ENCODE measurements at places on chromosomes 5 and 9.
A peak's percentile ranks its signal among the peaks of the same experiment; 100 is the strongest.

GRCh38 chr9:37776328-37776727, 8.5 kb downstream of the EXOSC3 start:
- DNase-seq, result peak; percentile 26

- no peak for DNase-seq
Measured at GRCh38 chr5:43041110-43041668, 1.1 kb upstream of the ANXA2R start.

GRCh38 chr5:149674686-149675085, 55.4 kb upstream of the PPARGC1B start:
- DNase-seq, result no peak

DNA sequence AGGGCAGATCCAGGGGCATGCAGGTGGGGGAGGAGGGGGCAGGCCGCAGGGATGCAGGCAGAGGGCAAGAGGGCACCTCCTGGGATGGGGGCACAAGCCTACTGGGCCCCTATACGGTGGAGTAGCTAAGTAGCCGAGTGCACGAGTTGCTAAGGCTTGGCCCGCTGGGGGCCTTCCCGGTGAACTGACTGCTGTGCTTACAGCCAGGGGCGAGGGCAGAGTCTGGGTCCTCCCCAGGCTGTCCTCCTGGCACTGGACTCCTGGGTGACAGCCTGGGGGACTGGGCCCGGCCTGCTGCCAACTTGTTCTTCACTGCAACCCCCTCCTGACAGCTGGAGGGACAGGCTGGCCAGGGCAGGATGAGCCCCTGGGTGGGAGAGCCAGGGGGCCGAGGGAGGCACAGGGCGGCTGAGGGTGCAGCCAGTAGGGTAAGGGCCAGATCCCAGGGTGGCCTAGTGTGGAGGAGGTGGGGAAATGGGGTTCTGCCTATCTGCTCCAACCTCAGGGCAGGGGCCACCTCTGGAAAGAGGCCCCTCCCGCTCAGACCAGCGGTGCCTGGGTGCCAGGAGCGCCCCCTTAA, 1.7 kb upstream of the EGFL7 start:
- DNase-seq, result no peak

GRCh38 chr9:116979456-116979855, 292.4 kb downstream of the TRIM32 start:
- DNase-seq, result peak; percentile 16

DNA sequence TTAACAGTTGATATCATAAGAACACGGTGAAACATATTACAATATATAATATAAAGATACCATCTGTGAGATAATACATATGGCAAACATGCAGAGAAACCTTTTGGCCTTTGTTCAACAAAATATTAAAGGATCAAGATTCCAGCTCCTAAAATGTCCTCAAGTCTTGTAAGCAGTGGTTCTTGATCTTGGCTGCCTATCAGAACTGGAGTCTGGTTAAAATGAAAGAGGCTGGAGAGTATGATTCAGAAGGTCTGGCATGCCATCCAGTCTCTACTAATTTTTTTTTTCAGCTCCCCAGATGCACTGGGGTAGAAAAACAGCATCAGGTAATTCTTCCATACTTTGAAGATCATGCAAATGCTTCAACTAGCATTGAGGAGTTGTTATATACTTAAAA, 83.2 kb downstream of the TNC start:
- peak; percentile 89 for DNase-seq
